ENCODE measurements at places on chromosomes 4 and X. TPM values are rescaled to one million over a fixed set of nuclear protein-coding genes. Genes with fewer than 3 reads are reported as not detected.

DNA sequence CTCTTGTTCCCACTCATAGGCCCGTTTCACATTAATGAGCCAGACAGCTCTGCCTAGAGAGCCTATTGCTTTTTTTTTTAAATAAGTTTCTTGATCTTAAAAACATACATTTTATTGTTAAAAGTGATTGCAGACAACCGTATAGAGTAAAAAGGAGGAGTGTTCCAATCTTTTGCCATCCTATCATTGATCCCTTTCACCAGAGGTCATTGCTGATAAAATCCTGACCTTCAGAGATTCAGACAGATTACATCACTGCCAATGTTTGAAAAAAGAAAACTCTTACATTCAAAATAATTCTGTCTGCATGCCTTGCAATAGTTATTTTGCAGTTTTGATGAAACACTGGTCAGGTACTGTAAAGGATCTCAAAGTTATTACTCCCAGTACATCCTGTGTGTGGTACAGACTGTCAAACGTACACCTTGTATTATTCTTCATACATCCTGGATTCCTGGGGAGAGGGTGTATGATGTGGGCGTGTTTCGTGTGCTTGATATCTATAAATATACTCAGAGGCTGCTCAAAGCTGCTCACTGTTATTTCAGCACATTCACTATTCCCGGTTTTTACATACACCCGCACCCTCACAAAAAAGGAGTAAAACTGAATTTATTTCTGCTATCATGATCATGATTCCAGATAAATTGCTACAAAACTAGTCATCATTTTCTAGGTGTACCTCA lies 15.4 kb upstream of the KLHL2 start:
- no peak overlapping the region for H3K27ac ChIP-seq
- no peak overlapping the region for H3K4me3 ChIP-seq
- H3K4me1 ChIP-seq, result no peaks in the 10 kb centered on the region
- no peaks in the 10 kb centered on the region for H3K36me3 ChIP-seq
- H3K27me3 ChIP-seq, result no peaks in the 10 kb centered on the region

- H3K27me3 ChIP-seq, result no peaks in the 10 kb centered on the region
- peaks cover 37% of the 10 kb centered on the region for H3K36me3 ChIP-seq
- no peak for DNase-seq
- H3K4me1 ChIP-seq, result peaks cover 3% of the 10 kb centered on the region
- no peak overlapping the region for H3K27ac ChIP-seq
Measured at GRCh38 chr4:10066670-10067651, 45.7 kb upstream of the SLC2A9 start.

- DNase-seq, result no peak
- H3K4me3 ChIP-seq, result no peak overlapping the region
- no peaks in the 10 kb centered on the region for H3K36me3 ChIP-seq
- H3K27me3 ChIP-seq, result no peaks in the 10 kb centered on the region
Measured at GRCh38 chr4:178339769-178340168, 897.5 kb upstream of the AGA start.

The TRIM2 gene
- total RNA-seq, result 54.5 TPM

DNA sequence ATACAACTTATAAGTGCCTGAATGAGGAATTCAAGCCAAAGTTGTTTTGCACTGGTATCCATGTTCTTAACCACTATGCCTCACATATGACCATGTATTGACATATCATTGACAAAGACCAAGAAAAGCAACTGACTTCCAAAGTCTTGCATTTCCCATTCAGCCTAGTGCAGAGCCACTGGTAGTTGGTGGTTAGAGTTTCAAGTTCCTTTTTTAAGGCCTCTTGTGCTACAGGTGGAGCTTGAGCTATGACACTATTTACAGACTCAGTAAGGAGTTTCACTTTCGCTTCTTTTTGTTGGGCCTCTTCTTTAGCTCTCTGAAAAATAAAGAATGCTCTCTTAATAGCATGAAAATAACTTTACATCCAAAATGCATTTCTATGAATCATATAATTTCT lies 763.0 kb downstream of the DMD start:
- no peak overlapping the region for H3K27ac ChIP-seq
- no peak overlapping the region for H3K4me3 ChIP-seq
- no peak for DNase-seq
- H3K27me3 ChIP-seq, result no peaks in the 10 kb centered on the region
- H3K4me1 ChIP-seq, result no peaks in the 10 kb centered on the region
- no peaks in the 10 kb centered on the region for H3K36me3 ChIP-seq

GRCh38 chr4:57091657-57092162 lies 18.5 kb downstream of the IGFBP7 start:
- H3K4me3 ChIP-seq, result no peak overlapping the region
- DNase-seq, result no peak
- H3K4me1 ChIP-seq, result peaks cover 39% of the 10 kb centered on the region
- no peaks in the 10 kb centered on the region for H3K27me3 ChIP-seq
- peaks cover 43% of the 10 kb centered on the region for H3K36me3 ChIP-seq
- no peak overlapping the region for H3K27ac ChIP-seq

DNA sequence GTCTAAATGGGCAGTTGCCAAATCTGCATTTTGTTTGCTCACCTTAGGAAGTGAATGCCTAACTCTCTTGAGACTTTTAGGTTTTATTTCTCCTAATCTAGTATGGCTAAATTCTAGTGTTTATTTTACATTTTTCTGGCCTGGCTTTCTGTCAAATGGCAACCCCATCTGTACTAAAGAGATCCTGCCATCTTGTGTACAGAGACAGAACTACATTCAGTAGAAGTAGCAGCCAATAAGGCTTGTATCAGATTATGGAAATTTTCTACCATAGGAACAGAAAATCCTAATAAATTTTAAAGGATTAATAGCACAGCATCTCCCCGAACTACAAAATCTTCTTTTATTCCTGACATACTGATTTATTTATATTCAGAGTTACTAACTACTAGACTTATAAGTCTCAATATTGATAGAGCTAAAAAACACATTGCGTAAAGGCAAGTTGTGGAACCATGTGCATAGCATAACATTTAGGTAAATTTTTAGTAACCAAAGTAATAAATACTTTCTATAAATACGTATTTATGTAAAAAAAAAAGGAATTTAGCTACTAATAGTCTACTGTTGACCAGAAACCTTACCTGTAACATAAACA lies 45.5 kb downstream of the TMEM144 start:
- H3K27ac ChIP-seq, result no peak overlapping the region
- H3K4me3 ChIP-seq, result no peak overlapping the region
- no peaks in the 10 kb centered on the region for H3K27me3 ChIP-seq
- no peaks in the 10 kb centered on the region for H3K36me3 ChIP-seq
- H3K4me1 ChIP-seq, result peaks cover 3% of the 10 kb centered on the region

The WWC2 gene
- total RNA-seq, result 35.1 TPM

The MAGEA12 gene
- total RNA-seq, result not detected

The SPIN2A gene
- 0.59 TPM for total RNA-seq

- no peak overlapping the region for H3K4me3 ChIP-seq
- H3K4me1 ChIP-seq, result peaks cover 15% of the 10 kb centered on the region
- peak overlapping the region; percentile 71 for H3K27ac ChIP-seq
- no peaks in the 10 kb centered on the region for H3K27me3 ChIP-seq
- peak; percentile 85 for DNase-seq
- no peaks in the 10 kb centered on the region for H3K36me3 ChIP-seq
Measured at GRCh38 chr4:40621592-40622512, 7.8 kb downstream of the RBM47 start.

The ZFYVE28 gene
- 10.5 TPM for total RNA-seq

GRCh38 chr4:34193451-34194154 lies 2050.7 kb downstream of the ARAP2 start:
- no peaks in the 10 kb centered on the region for H3K36me3 ChIP-seq
- no peak overlapping the region for H3K4me3 ChIP-seq
- no peak overlapping the region for H3K27ac ChIP-seq
- H3K27me3 ChIP-seq, result no peaks in the 10 kb centered on the region

DNA sequence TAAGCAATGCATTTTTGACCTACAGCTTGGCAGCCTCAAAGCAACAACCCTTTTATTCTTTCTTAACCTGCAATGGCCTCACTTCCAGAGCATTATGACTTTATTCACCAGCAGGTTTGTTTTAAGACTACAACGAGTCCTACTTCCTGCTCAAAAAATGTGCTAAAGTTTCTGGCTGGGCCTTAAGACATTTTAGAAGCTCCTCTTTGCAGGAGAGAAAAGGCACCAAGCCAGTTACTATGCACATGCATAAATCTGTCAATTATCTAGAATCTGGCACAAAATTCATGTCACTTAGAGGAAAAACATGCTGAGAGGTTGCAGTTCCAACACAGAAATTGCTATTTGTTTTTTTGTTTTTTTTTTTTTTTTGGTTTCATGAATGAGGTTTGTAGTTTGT lies 223.0 kb upstream of the EPHA5 start:
- no peaks in the 10 kb centered on the region for H3K27me3 ChIP-seq
- no peak overlapping the region for H3K4me3 ChIP-seq
- H3K36me3 ChIP-seq, result no peaks in the 10 kb centered on the region
- no peak for DNase-seq

GRCh38 chrX:40117715-40118285 lies 20.0 kb upstream of the BCOR start:
- H3K36me3 ChIP-seq, result no peaks in the 10 kb centered on the region
- H3K4me1 ChIP-seq, result no peaks in the 10 kb centered on the region
- H3K27me3 ChIP-seq, result no peaks in the 10 kb centered on the region
- DNase-seq, result no peak
- no peak overlapping the region for H3K4me3 ChIP-seq
- H3K27ac ChIP-seq, result no peak overlapping the region

GRCh38 chr4:683247-683897 lies 5.6 kb downstream of the SLC49A3 start:
- peaks cover 28% of the 10 kb centered on the region for H3K4me1 ChIP-seq
- DNase-seq, result no peak
- H3K27ac ChIP-seq, result no peak overlapping the region
- H3K4me3 ChIP-seq, result no peak overlapping the region
- no peaks in the 10 kb centered on the region for H3K36me3 ChIP-seq
- H3K27me3 ChIP-seq, result no peaks in the 10 kb centered on the region

DNA sequence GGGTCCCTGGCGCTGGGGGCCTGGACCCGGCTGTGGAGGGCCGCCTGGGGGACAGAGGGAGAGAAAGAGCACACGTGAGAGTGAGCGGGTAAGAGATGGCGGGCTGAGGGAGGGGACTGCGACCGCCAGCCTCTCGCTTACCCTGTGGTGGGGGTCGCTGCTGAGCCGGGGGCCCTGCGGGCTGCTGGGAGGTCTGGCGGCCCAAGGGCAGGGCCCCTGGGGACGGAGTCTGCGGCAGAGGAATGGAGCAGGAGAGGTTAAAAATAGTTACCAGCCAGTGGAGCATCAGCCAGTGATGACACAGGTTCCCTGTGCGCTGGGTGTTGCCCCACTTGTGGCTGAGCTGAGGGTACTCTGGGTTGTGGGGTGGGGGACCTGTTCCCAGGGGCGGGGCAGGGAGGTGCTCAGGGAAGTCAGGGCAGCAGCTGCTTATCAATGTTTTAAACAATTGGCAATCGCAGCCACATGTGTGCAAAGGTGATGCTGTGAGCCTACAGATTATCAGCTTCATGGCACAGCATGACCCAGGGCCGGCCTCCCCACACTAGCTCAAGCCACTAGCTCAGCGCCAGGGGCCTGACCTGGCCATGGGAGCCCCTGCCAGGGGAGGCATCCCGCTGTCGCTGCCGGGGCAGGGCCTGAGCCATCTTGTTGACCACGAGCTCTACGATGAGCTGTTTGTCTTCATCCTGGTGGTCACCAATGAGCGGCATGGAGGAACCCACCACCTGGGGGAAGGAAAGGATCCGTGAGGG lies 7.5 kb upstream of the TIMP1 start:
- peaks cover 27% of the 10 kb centered on the region for H3K4me1 ChIP-seq
- H3K36me3 ChIP-seq, result peaks cover 11% of the 10 kb centered on the region
- H3K27ac ChIP-seq, result no peak overlapping the region
- H3K27me3 ChIP-seq, result no peaks in the 10 kb centered on the region

DNA sequence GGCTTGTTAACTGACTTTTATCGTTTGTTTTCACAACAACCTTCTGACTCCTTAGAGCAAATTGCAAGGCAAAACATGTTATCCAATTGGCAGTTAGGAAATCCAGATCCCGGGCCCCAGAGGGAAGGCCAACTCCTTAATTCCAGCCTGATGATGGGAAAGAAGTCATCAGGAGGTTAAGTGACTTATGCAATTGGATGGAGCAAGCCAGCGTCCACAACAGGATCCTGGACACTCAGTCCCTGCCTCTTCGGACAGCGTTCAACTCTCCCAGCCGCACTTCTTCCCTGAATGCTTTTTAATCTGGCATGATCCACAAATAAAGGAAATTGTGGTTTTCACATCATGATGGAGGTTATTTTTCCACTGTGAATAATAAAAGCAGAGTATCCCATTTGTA lies 310.1 kb downstream of the RAB28 start:
- no peak overlapping the region for H3K4me3 ChIP-seq
- H3K36me3 ChIP-seq, result no peaks in the 10 kb centered on the region
- DNase-seq, result no peak
- H3K4me1 ChIP-seq, result no peaks in the 10 kb centered on the region

- H3K27ac ChIP-seq, result peak overlapping the region; percentile 94
- H3K36me3 ChIP-seq, result peaks cover 18% of the 10 kb centered on the region
- H3K4me3 ChIP-seq, result no peak overlapping the region
Measured at GRCh38 chr4:5636766-5637670, 71.3 kb downstream of the EVC2 start.

DNA sequence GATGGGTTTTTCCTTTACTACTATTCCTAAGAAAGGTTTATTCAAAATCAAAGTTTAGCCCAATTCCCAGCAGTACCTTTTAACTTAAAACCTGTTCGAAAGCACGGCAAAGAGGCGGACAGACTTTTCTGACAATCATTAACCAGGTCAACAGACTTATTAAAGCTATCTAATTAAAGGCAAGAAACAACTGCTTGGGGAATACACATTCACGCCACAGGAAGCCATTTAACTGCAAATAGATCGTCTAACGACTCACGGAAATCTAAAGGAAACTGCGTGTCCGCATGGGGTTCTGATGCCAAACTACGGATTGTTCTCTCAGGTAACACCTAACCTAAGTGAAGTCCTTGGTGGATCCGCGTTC lies 663 bp upstream of the USP53 start:
- peaks cover 36% of the 10 kb centered on the region for H3K4me1 ChIP-seq
- H3K27ac ChIP-seq, result peak overlapping the region; percentile 97
- H3K36me3 ChIP-seq, result no peaks in the 10 kb centered on the region

DNA sequence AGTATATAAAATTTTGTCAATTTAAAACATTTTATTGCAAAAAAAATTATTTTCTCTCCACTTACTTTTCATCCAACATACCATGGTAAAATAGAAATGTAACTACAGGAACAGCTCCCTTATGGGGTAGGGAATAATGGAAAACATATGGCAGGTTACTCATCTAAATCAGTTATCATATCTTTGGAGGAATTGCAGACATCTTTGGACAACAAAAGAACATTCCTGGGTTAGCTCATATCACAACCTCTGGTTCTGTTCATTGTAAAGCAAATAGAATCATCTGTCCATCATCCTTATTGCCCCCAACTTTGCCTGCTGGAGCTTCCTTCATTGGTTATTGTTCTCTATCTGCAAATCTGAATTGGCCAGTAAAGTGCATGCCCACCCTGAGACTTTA lies 387.5 kb upstream of the GRID2 start:
- no peak for DNase-seq
- no peak overlapping the region for H3K4me3 ChIP-seq
- H3K27me3 ChIP-seq, result no peaks in the 10 kb centered on the region
- no peaks in the 10 kb centered on the region for H3K4me1 ChIP-seq
- H3K27ac ChIP-seq, result no peak overlapping the region
- no peaks in the 10 kb centered on the region for H3K36me3 ChIP-seq

GRCh38 chr4:176883681-176884418 lies 91.1 kb upstream of the VEGFC start:
- no peaks in the 10 kb centered on the region for H3K36me3 ChIP-seq
- H3K4me1 ChIP-seq, result peaks cover 43% of the 10 kb centered on the region
- peak; percentile 80 for DNase-seq
- no peaks in the 10 kb centered on the region for H3K27me3 ChIP-seq
- H3K27ac ChIP-seq, result peak overlapping the region; percentile 88

The PGAM4 gene
- total RNA-seq, result not detected

- no peaks in the 10 kb centered on the region for H3K36me3 ChIP-seq
- no peak for DNase-seq
- H3K27ac ChIP-seq, result no peak overlapping the region
- no peaks in the 10 kb centered on the region for H3K27me3 ChIP-seq
- no peaks in the 10 kb centered on the region for H3K4me1 ChIP-seq
- H3K4me3 ChIP-seq, result no peak overlapping the region
Measured at GRCh38 chr4:164488114-164488513, 265.8 kb upstream of the SMIM31 start.

Data from osteoblast (primary cell).